Endothelial cell of umbilical vein (primary cell): ENCODE measurements at places on chromosomes 4 and X.

- no peak for DNase-seq
These were observed 3.6 kb downstream of the IL9R start for GRCh38 chrX:156001001-156001666.

DNA sequence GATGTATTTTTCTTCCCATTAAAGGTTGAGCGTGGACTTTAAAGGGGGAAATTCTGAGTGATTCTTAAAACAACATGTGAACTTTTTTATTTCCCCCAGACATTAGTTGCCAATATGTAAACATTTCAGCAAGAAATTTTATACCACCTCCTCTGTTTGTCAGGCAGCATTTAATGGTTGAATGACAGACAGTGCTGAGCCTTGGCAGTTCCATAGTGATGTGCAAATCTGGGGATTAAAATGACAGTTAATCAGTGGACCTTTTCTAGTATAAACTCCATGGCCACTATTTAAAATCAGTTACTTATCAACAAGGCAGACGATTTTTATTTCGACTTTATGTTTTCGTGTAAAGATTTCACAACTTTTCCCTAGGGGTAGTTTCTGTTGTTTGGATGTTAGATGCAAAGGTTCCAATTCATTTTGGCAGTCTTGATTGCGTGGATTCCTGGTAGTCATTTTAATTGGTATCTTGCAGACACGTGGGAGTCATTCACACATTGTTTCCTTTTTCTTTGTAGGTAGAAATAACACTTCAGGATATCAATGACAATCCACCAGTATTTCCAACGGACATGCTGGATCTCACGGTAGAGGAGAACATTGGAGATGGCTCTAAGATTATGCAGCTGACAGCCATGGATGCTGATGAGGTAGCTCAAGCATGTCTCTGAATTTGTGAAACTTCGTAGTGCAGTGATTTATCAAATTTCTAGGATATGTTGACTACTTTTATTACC, 83.7 kb downstream of the FAT4 start:
- DNase-seq = no peak

DNA sequence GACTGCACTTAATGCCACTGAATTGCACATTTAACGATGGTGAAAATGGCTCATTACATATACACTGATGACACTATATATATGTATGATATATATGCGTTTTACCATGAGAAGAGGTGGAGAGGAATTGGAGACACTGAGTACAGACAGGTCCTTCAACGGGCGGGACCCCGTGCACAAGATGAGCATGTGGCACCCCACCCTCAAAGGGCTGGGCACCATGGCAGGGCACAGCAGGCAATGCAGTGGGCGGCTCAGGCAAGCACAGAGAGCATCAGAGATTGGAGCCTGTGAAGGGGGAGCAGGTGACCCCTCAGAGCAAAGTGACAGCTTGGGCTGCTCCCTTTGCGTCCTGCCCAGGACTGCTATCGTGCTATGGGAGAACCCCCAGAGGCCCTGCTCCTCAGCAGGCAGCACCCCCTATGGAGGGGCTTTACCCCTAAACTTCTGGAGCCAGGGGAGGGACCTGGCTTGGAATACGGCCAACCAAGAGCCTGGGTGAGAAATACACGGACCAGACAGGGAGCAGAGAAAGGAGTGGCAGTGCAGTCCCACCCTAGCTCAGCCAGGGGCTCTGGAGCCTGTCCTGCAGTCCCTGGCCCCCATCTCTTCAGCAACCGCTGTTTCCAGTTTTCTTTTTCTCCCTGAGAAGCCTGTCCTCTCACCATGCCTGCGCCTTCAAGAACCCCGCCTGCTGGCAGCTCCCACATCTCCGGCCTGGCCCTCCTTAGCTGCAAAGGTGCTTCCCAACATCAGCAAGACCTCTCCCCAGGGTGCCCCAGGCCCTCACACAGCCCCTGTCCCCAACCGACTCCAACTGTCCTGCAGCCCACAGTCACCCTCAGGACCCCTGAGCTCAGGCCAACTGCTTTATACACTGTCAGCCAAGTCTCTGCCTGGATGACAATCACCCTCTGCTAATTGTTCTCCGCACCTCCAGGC, 10.5 kb downstream of the SLC6A8 start:
- DNase-seq = no peak

DNA sequence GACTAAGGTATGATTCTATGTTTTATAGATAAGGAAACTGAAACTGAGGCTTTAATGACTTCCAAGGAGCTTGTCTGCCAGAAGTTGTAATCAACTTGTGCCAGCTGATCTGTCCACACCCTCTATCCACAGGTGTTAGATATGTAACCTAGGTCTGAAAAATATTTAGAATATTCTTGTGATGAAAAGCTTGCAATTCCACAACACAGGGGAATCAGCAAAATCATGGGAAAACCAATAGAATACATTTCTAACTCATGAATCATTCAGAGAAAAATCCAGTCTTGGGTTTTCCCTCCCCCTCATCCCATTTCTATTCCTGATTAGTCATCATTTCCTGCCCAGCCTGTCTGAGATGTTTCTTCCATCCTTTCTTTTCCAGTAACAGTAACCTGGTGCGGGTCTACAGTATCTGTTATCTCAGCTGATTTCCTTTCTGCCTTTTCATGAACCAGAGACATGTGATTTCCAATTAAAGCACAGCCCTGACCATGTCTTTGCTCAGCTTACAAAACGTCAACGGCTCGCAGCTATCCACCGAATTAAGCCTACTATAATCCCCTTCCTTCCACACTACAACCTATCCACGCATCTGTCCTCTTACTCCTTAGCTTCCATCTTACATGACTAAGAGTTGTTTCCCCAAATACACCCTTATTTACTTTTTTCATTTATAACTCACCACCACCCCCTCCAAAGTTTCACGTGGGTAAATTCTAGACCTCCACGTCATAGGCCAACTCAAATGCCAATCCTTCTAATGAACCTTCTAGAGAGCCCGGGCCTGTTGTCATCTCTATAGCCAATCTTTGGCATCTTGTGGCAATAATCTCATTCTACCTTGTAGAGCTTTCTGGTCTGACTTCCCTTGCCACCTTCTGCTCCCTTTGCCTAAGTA, 961 bp upstream of the NOCT start:
- DNase-seq = peak; percentile 98

DNA sequence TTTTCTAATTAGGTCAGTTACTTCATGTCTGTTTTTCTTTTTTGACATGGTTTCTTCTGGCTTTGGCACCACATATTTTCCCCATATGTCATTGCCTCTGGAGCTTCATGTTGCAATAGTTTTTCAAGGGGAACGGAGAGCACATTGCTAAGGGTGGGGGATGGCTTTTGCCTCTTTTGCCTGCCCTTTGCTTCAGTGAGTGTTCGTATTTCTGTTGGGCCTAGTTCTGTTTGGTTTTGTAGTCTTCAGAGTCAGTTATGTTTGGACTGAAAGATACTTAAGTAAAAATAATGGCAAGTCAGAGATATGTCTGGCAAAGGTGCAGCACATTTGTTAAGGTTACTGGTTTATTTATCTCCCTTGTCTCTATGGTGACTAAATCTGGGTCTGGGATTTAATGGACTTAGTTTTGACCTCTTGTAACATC, 29.1 kb downstream of the FHL1 start:
- no peak for DNase-seq

DNA sequence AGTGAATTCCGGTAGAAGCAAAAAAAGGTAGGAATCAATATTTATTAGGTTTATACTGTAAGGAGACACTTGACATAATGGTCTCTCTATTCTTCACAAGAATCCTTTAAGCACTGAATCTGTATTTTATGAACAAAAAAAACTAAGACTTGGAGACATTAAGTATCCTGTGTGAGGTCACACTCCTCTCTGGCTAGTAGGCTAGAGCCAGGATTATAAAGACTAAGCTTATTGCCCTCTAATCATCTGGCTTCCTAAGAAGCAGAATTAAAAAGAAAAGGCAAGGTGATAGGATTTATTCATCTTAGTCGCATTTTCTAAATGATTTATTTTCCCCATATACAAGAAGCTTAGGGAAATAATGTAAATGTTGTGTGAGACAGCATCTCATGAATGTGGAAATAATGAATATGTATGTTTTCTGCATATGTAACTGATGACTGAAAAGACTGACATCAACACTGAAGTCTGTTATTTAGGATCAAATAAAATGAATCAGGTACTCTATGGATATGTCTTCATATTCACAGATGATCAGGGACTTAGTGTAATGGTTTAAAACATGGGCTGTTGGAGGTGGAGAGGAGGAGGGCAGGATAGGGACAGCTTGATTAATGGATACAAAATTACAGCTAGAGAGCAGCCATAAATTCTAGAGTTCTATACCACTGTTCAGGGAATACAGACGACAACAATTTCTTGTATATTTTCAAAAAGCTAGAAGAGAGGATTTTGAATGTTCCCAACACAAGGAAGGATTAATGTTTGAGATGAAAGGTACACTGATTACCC, 30.4 kb upstream of the PRKG2 start:
- no peak for DNase-seq

DNA sequence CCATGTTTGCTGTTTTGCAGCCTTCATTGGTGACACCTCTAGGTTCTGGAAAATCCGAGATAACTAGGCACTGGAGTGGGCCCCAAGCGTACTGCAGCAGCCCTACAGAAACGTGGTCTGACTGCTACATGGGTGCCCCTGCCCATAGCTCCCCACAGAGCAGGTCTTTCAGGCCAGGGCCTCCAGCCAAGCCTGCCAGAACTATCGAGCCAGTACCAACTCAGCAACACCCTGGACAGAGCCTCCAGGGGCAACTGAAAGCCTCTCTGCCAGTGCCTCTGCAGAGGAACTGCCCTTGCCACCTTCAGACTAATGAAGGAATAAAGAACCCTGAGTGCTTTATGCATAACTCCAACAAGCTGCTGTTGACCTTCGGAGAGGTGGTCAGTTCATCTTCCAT, 111.1 kb upstream of the PPP3CA start:
- DNase-seq = no peak
